ENCODE measurements at places on chromosomes 1 and 21. TPM values are rescaled to one million over a fixed set of nuclear protein-coding genes. Genes with fewer than 3 reads are reported as not detected.

TMCC2 gene
- 1.3 TPM for total RNA-seq

HSF2BP gene
- total RNA-seq = 0.60 TPM

FAM167B gene
- 19.6 TPM for total RNA-seq

PTPN7 gene
- 5.5 TPM for total RNA-seq

GLIS1 gene
- 3.3 TPM for total RNA-seq

PGLYRP3 gene
- not detected for total RNA-seq

B3GALT2 gene
- 0.25 TPM for total RNA-seq

TMPRSS2 gene
- total RNA-seq = 32.8 TPM

DNA sequence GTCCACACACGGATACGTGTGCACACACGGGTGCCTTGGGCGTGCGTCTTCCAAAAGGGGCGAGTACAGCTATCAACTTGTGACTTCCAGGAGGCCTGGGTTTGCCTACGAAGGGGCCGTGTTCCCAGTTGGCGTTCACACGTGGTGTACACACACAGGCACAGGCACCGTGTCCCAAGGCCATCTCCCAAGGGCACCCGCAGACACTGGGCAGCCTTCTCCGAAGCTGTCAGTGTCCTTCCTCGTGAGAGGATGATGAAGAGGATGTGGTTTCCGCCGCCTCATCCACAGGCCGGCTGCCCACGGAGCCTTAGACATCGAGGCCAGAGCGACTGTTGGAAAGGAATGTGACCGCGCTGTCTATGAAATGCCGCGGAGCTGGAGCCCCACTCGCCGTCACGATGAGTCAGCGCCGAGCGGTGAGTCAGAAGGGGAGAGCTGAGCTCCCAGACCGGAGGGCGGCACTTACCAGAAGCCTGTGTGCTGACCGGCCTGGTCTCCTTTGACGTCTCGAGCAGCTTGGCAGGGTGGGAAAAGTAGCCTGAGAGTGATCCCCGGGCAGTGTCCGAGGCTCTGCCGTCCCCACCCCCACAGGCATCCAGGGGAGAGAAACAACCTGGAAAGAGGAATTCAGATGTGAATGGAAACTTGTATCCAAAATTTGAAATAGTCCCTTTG is 141.4 kb upstream of the ARHGEF16 start:
- peak; percentile 75 for DNase-seq

DNA sequence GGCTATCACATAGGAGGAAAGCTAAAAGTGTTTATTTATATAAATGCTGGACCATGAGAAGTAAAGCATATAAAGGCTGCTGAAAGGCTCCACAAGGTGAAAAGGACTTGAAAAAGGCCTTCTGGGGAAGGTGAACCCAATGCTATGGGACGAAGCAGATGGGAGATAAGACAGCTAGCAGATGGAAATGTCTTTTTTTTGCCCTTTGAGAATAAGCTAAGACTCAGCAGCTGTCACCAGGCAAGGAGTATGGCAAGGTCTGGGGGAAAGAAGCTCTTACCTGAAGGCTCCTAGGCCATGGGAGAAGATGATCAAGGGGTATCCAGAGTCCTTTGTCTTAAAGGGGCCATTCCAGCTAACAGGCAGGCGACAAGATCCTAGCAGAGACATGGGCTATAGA is 9.9 kb downstream of the PAFAH2 start:
- no peak for DNase-seq

GRCh38 chr1:162029157-162029556 is 5.5 kb upstream of the OLFML2B start:
- DNase-seq = no peak

DNA sequence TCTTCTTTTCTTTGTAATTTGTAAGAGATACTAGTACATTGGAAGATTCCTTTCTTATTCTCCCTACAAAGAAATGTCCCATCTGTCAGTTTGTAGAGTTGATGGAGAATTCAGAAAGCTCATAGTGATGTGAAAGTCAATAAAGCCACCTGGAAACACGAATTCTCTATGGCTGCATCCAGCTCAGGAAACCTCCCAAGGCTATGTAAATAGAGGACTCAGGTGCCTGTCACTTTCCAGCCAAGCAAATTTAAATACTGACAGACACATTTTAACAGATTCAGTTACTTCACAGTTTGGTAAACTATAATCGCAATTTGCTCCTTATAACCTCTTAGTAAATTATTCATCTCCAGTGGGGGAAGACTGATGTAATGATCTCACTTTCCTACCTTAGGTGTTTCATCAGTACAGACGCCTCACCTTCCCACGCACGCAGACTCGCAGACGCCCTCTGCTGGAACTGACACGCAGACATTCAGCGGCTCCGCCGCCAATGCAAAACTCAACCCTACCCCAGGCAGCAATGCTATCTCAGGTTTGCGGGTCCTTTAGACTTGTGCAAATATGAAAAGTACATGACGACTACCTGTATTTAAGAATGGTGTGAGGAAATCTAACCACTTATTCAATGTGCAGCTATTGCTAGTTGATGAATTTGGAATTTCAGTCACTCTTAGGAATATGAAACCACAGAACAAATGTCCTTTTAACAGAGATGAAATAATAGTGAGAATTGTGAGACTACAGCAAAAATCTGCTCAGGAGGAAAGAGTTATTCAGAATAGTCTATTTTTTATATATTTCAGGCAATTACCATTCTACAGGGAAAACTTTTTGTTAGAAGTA is 60.6 kb downstream of the PTPRC start:
- DNase-seq = peak; percentile 78

GRCh38 chr1:209063767-209064659 is 519.5 kb upstream of the CAMK1G start:
- DNase-seq = peak; percentile 53

GRCh38 chr1:29670752-29671151 is 434.4 kb downstream of the PTPRU start:
- DNase-seq = no peak

DNA sequence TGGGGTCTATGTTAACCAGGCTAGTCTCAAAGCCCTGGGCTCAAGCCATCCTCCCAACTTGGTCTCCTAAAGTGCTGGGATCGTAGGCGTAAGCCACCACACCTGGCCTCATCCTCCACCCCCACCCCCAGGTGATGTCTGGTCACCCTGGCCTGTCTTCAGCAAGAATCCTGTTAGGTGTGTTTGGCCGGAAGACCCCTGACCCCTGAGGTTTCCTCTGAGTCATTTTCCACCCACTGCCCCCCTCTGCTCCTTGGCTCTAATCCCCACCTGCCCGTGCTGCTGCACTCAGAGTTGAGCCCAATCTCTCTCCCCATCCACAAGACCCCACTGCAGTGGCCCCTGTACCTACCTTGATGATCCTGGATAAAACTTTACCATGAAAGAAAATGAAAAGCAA is 25.2 kb downstream of the SLC66A1 start:
- DNase-seq = no peak

- DNase-seq = no peak
Observed at GRCh38 chr1:192201303-192201702, 43.0 kb downstream of the RGS18 start.

DNA sequence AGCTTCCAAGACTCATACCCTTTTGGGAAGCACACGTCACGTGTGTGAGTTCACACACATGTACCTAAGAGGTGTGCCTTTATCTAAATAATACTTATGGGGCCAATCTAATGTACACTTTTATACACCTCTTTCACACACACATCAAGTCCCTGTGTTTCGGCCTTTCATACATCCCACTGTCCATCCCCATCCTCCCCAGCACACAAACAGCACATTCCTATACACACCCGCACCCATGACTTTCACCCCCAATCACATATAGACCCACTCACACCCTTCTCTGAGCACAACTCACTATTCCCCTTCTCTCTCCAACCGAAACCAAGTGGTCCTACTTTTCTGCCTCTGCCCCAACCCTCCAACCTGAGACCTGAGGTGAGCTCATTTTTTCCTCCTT is 3.5 kb downstream of the MEX3A start:
- no peak for DNase-seq

DNA sequence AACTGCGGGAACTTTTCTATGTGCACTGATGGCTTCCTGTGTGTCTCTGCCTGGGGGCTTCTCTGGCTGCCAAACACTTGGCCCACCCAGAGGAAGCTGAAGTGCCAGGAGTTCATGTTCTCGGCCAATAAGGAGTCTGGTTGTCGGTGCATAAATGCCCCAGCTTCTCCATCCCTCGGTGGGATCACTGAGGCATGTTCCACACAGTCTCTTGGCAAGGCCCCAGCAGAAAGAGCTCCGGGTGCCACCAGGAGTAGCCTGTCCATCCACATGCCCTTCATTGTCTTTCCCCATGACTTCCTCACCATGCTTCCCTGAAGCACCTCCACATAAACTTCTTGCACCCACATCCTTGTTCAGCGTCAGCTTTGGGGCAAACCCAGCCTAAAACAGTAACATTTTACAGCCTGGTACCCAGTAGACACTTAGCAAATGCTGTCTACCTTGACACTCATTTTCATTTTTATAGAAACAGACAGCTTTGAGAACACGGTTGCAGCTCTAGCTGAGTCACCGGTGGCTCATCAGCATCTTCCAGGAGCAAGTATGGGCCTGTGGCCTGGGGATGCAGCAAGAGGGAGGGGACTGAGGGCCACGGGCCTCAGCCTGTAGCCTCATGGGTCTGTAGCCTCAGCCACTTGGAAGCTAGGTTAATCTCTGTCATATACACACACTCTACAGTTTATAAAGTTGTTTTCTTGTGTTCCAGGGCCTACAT is 14.8 kb upstream of the CDCP2 start:
- no peak for DNase-seq

- no peak for DNase-seq
Observed at GRCh38 chr1:118479351-118479750, 294.3 kb upstream of the SPAG17 start.
